Smooth muscle cell of the umbilical artery (primary cell): ENCODE measurements at places on chromosomes 3 and 15. TPM values are rescaled to one million over a fixed set of nuclear protein-coding genes. Genes with fewer than 3 reads are reported as not detected.

The CCNB2 gene
- total RNA-seq: 4.5 and 18.1 TPM in 2 replicates

The SCAANT1 gene
- not detected in 2 replicates for total RNA-seq

The LYZL4 gene
- not detected in 2 replicates for total RNA-seq

The CHRNA5 gene
- 0.59 and 1.4 TPM in 2 replicates for total RNA-seq

The GHRL gene
- not detected in 2 replicates for total RNA-seq

The FSIP1 gene
- 0.65 and 0.89 TPM in 2 replicates for total RNA-seq

The NUP210 gene
- total RNA-seq: 0.09 and 0.30 TPM in 2 replicates

The AGBL1 gene
- not detected in 2 replicates for total RNA-seq

The CAMK2N2 gene
- 0.37 TPM in 1 of 2 replicates, not detected in the other for total RNA-seq

The DUOXA1 gene
- total RNA-seq: not detected in 2 replicates

The AMIGO3 gene
- 0.30 TPM in 1 of 2 replicates, not detected in the other for total RNA-seq

The CHRM5 gene
- under 0.01 TPM in 1 of 2 replicates, not detected in the other for total RNA-seq
